COLO829 (cell line): ENCODE measurements at places on chromosomes 2 and 18.

GRCh38 chr2:70932631-70933230 is 3.0 kb upstream of the ATP6V1B1 start:
- no peak for DNase-seq

- DNase-seq = no peak
These were observed 32.2 kb upstream of the HNRNPA3 start for GRCh38 chr2:177180269-177181000.

DNA sequence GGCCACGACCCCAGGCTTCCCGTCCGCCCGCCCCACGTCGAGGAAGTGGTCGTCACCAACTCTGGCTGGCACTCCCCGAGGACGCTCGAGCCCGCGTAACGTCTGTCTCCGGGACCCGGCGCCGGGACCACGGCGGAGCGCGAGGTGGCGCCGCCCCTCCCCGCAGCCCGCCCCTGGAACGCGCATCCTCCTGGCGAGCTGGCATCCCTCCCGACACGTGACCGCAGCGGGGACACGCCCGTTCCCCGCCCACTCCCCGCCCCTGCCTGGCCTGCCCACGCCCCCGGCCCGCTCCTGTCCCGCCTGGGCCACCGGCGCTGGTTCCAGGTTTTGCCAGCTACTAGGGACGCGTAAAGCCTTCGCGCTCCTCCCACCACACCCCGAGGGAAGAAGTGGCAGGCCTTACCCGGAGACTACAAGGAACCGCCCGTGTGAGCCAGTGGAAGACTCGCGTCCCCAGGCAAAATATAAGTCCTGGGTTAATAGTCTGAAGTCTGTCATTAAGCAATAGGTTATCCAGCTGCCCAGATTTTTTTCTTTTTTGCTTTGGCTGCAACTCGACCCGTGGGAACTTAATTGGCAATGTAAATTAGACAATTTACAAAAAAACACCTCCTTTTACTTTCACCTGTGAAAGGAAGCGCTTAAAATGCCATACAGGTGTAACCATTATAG is at the start of gene OSBPL1A:
Gene OSBPL1A, minus strand, starts transcription at position 131 of the 675 bp plus-strand sequence. CDS start 20,291 bp downstream, outside the sequence.
- peak; percentile 73 for DNase-seq

- DNase-seq = no peak
These were observed 14.1 kb upstream of the CNNM3 start for GRCh38 chr2:96801786-96802595.

GRCh38 chr2:44843641-44844310 is 97.7 kb upstream of the SIX3 start:
- DNase-seq = no peak

DNA sequence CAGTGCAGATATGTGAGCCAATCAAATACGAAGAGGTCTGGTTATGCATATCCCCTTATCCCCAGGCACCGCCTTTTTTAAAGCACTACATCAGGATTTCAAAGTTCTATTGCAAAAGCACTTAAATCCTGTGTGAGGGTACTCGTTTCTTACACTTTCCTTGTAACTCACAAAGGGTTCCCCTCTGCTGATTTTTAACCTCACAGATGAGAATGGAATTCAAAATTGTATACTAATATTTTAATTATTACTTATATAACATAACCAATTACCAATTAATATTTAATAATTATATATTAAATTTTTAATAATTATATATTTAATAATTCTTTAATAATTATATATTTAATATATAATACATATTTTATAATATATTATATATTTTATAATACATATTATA is 126.2 kb upstream of the MAPRE2 start:
- no peak for DNase-seq

DNA sequence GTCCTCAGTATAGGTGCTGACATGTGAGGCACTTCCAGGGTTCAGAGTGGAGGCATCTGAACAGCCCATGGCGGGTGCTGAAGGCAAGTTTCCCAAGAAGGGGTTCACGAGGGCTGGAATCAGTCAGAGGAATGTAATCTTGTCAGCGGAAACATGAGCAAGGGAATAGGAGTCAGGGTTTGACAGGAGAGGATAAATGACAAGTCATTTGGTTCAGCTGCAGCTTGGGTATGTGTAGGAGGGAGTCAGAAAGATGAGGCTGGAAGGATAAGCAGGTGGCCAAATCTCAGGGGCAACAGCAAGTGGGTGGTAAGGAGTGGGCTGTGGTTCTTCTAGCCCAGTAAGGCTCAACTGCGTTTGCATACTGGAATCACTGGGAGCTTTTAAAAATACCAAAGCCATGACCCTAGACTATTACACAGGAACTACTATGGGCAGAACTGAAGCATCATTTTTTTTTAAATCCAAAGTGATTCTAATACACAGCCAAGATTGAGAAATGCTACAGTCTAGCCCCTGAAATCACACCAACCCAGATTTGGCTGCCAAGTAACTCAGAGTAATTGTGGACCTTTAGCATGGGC is 41.8 kb upstream of the NAB1 start:
- no peak for DNase-seq

- DNase-seq = no peak
These were observed 54.6 kb downstream of the QPCT start for GRCh38 chr2:37398990-37399389.

- no peak for DNase-seq
These were observed 42.7 kb upstream of the PELI1 start for GRCh38 chr2:64186699-64187605.

DNA sequence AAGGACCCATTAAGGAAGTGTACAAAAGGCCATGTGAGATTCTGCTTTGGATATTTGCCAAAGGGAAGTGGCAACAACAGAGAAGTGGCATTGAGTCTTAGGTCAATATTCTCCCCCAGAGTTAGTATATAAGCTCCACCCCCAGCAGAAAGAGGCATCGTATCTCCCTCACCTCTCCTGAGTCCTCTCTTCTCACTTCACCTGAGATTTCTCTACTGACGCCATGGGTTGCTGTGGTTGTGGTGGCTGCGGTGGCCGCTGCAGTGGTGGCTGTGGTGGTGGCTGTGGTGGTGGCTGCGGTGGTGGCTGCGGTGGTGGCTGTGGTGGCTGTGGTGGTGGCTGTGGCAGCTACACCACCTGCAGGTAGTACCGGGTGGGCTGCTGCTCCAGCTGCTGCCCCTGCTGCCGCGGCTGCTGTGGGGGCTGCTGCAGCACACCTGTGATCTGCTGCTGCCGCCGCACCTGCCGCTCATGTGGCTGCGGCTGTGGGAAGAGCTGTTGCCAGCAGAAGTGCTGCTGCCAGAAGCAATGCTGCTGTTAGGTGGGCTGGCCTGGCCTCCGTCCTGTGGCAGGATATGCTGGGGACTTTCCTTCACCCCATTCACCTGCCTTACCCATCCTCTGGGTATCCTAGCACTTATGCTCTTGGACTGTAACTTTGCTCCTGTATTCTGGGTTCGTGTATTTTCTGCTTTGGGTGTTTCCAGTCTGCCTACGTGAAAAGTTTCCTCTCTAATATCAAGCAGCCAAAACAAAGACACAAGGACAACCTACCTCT is 5.9 kb downstream of the SCYGR3 start:
- no peak for DNase-seq

DNA sequence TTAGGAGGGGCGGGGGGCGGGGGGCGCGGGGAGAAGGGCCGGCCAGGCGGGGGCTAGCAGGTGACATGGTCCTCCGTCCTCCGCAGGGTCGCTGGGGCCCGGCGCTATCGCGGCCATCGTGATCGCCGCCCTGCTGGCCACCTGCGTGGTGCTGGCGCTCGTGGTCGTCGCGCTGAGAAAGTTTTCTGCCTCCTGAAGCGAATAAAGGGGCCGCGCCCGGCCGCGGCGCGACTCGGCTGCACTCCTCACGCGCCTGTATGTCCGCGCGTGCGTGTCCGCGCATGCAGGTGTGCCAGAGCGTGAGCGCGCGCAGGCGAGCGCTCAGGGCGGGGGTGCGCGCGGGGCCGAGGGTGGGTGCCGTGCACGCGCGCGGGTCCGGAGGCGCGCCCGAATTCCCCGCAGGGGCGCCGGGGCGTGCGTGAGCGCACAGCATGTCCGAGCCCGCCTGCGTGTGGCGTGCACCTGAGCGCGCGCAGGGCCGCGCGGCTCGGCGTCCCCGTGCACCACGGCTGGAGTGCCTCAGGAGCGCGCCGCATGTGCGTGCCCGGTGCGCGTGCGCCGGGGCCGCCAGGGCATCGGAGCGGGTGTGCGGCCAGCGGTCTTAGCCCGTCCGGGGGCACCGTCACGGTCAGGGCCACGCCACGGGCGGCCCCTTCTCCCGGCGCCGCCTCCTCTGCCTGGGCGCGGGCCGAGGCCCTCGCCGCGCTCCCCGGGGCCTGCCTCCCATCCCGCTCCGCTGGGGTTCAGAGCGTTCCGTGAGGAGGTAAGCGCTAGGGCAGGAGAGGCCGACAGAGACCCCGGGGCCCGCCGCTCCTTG is 6.3 kb downstream of the SNORC start:
- DNase-seq = no peak

DNA sequence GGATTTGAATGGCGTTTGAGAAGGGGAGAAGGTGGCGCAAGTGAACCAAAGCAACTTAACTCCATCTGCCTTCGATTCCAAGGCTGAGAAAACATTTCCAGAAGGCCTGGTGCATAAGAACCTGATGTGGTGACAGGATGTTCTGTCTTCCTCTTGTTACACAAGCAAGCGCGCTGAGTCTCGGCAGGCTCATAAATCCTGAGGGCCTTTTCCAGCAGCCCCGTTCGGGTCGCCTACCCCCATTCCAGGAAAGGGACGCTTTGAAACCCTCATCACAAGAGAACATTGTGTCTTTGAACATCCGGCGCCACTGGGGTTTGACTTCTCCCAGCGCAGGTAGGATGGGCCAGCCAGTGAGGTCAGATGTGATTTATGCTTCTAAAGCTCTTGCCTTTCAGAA is 403.5 kb downstream of the SETBP1 start:
- DNase-seq = no peak

GRCh38 chr2:163351143-163351542 is 384.7 kb downstream of the FIGN start:
- DNase-seq = no peak

- DNase-seq = no peak
These were observed 26.1 kb downstream of the NPC1 start for GRCh38 chr18:23560186-23560585.

DNA sequence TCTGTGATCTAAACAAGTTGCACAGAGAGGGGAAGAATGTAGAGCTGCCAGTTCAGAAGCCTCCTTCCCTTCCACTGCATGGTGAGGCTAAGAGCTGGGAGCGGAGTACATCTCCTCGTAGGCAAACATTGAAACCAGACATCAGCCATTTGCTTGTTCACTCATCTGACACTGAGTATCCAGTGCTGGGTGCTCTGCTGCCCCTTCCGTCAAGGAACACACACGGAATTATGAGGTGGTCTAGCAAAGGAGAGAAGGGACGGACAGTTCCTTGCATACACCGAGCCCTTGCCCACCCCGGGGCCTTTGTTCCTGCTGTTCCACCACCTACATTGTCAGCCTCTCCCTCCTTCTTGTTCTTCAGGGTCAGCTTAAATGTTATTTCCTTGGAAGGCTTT is 44.6 kb downstream of the SLC4A1AP start:
- DNase-seq = no peak

DNA sequence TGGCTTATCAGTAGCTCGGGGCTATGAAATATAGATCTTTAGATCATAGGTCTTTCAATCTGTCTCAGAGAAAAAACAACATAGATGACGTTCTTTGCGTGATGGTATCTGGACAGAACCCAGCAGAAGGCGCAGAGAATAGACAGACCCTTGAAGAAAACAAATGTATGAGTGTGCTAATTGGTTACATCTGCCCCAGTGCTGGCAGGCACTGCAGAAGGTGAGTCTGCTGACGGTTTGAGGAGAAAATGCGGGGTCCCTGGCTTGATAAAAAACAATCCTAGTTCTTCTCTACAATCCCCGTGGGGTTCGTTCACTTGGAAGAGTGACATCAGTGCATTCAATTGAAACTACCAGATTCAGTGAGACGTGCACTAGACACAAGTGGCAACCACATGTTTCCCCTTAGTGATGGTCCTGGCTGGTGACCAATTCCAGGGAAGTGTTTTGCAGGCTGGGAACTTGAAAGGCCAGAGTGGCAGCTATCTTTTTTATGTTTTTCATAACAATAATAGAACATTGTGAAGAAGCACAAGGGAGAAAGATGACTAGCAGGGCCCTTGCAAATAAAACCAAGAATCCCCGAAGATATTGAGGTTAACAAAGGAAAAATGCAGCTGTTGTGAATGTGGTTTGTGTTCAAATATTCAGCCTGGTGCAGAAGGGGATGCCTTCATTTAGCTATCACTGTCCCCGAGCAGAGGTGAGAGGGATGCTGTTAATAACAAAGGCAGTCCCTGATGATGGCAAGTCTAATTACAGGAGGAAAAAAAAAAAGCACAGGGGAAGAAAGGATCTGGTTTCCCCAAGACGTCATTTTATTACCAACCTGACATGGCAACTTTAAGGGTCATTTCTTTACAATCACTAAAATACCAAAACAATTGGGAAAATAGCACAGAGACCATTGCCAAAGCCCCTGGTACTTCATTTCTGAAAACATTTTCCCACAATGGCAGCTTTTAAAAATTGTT is 337.6 kb upstream of the FIGN start:
- no peak for DNase-seq

GRCh38 chr18:36386150-36386920 is 88.8 kb downstream of the FHOD3 start:
- no peak for DNase-seq

DNA sequence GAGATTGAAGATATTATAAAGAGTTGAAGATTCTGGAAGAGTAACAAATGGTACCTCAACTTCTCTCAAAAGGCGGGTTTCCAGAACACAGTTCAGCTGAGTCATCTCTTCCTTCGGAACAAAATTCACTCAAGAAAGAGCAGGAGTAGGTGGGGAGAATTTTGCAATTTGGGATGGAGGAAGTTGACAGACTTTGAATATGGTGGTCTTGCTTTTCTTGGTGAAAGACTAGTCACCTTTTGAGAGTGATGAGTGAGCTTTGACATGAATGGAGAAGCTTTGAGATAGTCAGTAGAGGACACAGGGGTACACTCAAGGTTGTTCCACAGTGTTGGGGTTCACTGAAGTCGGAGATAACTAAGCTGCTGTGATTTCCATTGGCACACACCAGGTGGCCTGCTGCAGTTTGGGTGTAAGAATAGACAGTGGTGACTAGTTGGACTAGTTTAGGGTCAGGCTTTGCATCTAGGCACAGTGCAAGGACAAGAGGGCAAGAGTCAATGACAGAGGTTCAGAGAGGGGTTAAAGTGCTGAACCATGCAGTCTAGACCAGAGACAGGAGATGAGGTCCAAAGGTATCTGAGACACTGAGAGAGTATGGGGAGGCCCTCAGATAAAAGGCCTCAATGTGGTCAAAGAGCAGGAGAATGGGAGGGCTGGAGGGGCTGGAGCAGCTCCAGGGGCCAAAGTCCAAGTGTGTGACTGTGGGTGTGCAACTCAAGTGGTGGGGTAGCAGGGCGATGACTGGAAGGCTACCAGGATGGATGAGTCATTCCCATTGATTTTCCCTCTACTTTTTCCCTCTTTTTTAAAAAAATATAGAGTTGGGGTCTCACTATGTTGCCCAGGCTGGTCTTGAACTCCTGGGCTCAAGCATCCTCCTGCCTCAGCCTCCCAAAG is 7.7 kb downstream of the CCL20 start:
- DNase-seq = no peak

DNA sequence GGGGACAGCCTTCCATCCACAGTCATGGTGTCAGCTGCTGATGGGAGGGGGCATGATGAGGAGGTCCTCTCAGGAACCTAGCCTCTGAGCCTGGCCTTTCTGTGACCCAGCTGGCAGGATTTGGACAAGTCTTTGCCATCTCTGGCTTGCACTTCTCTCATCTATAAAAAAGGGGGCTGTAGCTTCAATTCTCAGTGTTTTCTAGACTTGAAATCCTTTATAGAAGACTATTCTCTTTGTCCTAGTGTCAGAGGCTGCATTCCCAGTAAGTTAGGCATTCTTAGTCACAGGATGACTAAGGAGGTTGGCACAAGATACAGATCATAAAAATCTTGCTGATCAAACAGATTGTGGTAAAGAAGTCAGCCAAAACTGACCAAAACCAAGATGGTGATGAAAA is 958.5 kb downstream of the CNTNAP5 start:
- peak; percentile 16 for DNase-seq

GRCh38 chr2:240149943-240150784 is 9.7 kb upstream of the OTOS start:
- peak; percentile 47 for DNase-seq
